Stimulated activated CD8-positive, alpha-beta memory T cell treated with anti-CD3 and anti-CD28 coated beads, Interleukin-7, amount 100 ng/mL, for 1 hour (primary cell): ENCODE measurements at places on chromosomes 4 and X.

GRCh38 chr4:48329976-48330375 is 11.4 kb upstream of the SLAIN2 start:
- no peak for DNase-seq

DNA sequence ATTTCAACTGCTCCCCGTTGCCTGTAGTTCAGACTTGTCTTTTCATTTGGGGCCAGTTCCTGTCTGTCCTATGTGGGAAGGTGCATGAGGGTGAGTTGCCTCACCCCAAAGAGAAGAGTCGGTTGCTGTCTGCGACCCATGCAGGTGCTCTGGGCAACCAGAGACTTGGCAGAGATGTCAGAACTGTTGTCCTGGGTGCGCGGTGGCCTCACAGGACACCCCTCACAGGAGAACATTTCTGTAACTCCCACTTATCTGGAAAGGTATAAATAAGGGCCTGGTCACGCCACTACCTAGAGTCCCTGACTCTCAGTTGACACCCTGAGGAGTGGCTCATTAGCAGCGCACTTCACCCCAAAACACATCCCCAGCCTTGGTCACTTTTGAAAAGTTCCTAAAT is 9.7 kb upstream of the NAT8L start:
- no peak for DNase-seq

DNA sequence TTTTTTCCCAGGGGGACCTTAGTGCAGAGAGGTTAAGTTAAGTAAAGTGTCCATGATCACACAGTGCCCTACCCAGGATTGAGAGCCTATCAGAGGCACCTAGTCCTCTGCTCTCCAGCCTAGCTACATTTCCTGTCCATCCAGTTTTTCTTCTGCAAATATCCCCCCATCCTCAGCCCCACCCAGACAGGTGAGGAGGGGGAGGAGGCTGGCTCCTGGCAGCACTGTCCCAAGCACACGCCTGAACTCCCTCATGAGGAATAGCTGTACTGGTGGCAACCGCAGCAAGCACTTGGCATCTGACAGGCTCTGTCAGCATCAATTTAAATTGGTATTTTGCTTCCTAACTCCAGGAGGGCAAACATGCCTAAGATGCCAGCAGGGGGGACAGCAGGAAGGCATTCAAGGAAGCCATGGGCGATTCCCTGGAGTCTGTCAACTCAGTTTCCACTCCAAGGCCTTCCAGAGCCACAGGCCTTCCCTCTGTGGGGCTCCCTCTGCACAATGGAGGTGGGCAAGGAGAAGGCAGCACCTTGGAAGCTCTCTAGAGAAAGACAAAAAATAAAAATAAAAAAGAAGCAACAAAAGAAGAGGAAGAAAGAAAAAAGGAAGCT is 6.4 kb upstream of the FRMPD3 start:
- no peak for DNase-seq

DNA sequence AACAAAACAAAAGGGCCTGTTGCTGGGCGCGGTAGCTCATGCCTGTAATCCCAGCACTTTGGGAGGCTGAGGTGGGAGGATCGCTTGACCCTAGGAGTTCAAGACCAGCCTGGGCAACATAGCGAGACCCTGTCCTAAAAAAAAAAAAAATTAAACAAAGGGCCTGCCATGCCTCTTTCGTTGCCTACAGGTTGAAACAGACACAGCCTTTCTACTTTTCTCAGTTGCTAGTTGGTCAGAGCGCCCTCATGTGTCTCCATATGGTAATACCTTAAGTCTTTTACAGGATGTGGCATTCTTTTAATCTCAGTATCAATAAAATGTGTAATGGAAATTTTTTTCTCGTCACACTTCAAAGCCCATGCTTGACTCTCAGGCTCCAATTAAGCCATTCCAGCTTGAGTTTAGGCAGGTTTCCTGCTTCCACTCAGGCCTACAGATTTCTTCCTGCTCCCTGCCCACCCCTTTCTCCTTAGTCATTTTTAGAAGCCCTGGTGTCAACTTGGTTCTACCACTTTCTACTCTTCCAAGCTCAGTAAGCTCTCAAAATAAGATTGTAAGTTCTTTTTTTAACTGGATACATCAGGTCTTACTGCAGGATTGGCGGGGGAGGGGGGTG is 4.6 kb upstream of the SOWAHD start:
- DNase-seq, result no peak

DNA sequence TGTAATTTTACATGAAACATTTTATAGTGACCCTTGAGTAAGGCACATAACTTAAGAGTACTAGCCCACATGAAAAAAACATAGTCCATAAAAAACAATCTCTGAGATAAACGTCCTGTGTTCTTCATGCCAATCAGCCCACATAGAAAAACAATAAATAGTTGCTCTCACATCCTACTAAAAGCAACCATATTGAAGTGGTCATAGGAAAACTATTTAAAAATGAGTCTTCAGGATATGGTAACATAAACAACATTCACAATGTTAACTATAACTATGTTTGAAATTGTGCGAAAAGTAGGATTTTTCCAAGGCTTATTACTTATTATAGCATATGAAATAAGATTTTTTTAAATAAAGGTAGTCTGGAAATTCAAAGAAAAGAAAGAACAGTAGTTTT is 77.1 kb upstream of the EPHA5 start:
- DNase-seq, result no peak

DNA sequence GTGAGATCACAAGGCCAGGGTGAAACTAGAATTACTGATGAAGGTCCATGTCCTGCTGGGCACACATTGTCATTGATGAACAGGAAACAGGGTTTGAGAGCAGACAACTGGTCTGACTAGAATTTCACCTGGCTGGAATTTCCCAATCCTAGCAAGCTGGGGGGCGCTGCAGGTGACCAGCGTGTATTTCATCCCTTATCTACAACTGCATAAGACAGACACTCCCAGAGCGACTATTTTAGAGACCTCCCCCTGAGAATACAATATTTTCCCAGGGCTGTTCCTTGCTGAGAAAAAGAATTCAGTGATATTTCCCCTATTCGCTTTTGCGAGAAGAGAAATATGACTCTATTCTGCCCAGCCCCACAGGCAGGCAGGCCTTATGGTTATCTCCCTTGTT is 432.6 kb upstream of the GALNT7 start:
- no peak for DNase-seq

DNA sequence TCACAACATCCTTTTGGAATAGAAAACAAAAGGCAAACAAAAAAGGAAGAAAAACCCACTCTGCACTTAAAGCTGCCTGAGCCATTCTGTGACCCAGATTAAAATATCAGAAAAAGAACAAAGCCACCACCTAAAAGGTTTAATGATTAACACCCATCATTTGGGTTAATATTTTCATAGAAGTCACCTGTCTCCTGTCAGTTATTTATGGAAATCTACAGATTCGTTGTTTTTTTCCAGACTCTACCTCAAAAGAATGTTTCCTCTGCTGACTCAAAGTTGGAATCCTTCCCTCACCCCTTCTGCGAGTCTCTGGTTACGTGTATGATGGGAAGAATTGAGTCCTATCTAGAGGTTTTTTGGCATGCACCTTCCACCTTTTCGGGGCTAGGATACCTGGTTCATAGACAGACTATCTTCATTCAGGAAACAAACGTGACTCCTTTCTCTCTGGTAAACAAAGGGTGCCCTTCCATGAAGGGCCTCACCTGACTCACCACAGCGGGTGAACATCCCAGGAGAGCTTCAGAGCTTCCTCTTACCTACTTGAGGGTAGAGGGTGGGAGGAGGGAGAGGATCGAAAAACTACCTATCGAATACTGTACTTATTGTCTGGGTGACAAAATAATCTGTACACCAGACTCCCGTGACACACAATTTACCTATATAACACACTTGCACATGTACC is 19.6 kb upstream of the CA5B start:
- DNase-seq, result no peak

DNA sequence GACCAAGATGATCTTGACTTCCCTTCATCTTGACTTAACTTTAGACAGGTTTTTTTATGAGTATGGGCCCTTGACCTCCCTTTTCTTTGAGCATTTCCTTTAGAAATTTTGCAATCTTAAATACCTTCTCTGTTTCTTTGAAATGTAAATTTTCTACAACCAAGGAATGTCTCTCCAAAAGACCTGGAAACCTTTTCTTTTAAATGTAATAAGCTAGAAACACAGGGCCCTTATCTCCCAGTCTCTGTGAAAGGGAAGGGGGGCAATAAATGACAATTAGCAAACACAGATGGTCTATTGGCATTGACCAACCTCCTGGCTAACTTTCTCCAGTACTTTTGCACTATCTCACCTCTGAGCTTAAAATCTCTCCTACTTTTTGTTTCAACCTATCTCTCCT is 144.3 kb upstream of the GK2 start:
- no peak for DNase-seq

DNA sequence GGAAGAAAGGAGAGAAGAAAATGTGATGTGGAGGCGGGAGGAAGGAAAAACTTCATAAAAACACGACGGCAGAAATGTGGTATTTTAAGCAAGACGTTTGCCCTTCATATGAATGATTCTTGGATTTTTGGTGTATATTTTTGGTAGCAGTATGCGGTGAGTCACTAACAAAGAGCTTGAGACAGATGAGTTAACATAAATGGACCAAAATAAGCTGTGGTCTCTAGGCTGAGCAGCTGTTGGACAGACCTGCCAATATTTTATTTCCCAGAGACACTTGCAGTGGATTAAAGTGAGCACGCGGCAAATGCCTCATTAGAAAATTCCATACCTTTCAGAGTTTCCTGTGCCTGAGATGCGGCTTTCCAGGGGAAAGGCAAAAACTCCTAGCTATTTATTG is 43.1 kb upstream of the RPS6KA3 start:
- DNase-seq, result no peak

DNA sequence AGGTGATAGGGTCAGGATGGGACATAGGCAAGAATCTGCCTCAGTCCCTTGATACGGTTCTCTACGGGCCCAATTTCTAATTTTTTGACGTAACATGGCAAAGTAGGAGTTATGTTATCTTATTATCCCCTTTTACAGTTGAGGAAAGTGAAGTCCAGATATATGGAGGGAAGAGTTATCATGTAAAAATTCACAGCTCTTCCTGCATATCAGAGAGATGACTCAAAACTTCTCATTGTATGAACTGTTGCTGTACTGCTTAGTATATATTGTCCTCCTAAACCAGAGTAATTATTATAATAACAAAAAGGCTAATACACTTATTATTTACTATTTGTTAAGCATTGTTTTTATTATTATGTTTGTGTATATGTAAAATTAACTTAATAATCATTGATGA is 260.5 kb upstream of the IGFBP7 start:
- no peak for DNase-seq

GRCh38 chrX:21655901-21656586 is 2.1 kb downstream of the KLHL34 start:
- DNase-seq, result no peak

GRCh38 chr4:7885216-7886006 is 54.2 kb downstream of the AFAP1 start:
- DNase-seq, result no peak

- no peak for DNase-seq
Observed at GRCh38 chr4:107133965-107134653, 98.0 kb upstream of the DKK2 start.

DNA sequence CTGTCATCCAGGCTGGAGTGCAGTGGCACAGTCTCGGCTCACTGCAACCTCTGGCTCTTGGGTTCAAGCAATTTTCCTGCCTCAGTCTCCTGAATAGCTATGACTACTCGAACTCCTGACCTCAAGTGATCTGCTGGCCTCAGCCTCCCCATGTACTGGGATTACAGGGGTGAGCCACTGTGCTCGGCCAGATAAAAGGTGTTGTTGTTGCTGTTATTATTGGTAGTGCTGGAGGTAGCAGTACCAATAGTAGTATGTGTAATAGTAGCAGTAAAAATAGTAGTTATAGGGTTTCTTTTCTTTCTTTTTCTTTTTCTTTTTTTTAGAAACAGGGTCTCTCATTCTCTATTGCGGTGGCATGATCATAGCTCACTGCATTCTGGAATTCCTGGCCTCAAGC is 592.1 kb downstream of the ARAP2 start:
- DNase-seq, result no peak

- DNase-seq, result no peak
Observed at GRCh38 chr4:78659264-78659663, 107.7 kb downstream of the ANXA3 start.

GRCh38 chr4:166421556-166422156 is 548.6 kb downstream of the TLL1 start:
- no peak for DNase-seq

DNA sequence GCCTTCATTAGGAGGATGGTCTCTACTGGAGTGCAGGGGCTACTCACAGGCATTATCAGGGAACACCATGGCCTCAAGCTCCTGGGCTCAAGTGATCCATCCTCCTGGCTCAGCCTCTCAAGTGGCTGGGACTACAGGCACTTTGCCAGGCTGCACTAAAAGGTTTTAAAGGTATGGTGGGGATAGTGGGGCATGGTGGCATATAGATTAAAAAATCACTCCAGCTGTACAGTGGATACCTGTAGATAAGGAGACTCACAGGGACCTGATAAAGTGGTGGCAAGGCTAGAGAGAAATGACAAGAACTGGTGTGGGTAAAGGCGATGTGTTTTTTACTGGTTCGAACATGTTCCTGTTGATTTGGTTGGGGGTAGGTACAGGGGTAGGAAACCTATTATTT is 5.9 kb downstream of the ZAR1 start:
- no peak for DNase-seq

GRCh38 chr4:161816958-161817357 is 346.8 kb downstream of the FSTL5 start:
- no peak for DNase-seq

GRCh38 chr4:166290426-166290825 is 417.4 kb downstream of the TLL1 start:
- no peak for DNase-seq

- no peak for DNase-seq
Observed at GRCh38 chr4:91037951-91038350, 910.8 kb downstream of the CCSER1 start.
